ENCODE measurements at places on chromosomes 5 and 9.

DNA sequence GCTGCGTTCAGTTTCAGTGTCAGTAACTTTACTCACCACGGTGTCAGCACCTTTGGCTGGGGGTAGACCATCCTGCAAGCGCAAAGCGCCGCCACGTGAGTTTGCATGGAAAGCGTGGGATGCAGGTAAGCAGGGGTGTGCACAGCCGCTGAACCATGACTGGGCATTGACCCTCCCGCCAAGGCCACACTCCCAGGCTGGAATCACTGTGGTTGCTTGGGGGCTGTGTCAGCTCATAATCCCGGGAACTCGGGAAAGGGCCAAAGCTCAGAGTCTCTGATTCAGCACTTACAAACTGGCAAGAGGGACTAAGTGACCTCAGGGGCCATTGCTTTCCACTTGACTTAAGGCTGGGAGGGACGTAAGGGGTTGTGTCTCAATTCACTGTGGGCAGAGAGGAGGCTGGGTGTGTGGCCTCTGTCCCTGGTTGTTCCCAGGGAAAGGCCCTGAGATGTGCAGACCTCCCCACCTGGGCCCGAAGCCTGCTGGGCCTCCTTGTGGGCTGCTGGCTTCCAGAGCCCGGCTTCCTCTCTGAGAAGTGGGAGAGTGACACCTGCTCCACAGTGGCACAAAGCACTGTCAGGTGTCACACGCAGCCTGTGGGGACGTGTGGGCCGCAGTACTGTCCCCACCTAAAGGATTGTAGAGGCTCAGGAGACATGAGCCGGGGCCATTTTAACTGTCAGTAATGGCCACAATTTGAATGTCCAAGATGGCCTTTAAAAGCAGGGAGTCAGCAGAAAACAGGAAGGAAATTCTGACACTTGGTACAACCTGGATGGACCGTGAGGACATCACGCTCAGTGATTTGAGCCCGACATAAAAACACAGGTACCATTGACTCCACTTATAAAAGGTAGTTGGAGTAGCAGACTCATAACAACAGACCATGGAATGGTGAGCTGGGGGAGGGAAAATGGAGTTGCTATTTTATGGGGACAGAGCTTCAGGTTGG is 16.7 kb downstream of the ABO start:
- DNase-seq = peak; percentile 16

DNA sequence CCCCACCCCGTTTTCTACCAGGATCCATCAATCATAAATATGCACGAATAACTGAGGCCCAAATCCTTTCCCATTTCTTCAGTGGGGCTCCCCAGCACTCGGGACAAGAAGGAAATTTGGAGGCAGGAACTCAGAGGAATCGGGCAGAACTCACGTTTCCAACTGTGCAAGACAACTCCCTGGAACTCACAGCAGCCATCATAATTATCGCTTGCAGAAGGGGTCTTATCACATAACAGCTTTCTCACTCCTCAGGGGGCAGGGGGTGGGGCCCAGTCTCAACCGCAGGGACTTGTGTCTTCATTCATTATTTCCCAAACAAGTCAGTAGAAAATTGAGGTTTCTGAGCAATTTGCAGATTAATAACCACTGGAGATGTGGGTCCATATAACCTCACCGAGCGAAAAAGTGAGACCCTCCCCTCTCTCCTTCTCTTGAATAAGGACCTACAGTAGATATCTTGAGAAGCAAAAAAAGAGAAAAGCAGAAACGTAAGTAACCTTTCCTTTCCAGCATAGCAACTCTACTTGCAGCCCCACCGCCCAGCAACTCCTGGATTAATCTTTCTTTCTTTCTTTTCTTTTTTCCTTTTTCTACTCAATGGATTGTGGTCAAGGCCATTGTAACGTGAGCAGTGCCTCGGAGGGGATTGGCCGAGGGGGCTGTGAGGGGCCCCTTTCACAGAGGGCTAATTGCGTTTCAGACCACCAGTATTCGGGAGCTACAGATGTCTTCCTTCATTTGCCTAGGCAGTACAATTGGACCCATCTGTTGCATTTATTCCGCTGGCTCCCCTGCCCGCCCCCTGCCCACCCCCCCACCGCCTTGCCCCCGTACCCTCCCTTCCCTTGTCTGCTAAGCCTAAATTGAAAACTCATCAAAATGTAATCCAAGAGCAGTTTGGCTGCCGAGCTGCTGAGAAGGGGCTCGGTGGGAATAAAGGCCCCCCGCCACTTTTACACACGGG is 24.7 kb upstream of the TIFAB start:
- no peak for DNase-seq

DNA sequence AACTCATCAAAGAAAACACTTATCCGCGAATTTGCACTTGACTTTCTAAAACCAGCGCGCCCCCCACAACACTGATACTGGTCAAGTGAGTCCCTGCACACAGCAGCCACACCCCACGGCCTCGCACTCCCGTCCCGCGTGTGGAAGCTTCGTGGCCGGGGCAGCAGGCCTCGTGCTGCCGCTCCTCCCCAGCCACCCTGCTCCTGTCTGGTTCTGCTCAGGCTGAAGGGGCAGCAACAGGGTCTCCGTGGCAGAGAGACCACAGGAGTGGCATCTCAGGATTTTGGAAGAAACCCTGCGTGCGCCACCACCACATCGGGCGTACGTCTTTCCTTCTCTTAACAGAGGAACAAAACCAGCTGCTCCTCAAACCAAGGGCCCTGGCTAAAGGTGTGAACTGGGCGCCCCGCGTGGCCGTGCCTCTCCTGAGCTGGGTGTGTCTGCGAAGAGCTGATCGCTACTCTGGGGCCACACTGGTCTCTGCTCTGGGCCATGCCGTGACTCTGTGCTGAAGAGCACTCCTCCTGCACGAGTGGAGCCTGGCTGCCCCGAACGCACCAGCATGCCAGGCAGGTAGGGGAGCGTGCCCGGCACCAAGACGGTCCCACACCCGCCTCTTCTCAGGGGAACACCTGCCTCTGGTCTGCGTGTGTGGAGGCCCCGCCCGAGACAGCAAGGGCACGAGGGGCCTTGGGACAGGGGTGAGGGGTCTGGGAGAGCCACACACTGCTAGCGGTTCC is 17.4 kb upstream of the LHX3 start:
- DNase-seq = no peak

GRCh38 chr5:51397996-51398395 is 14.7 kb downstream of the ISL1 start:
- no peak for DNase-seq

DNA sequence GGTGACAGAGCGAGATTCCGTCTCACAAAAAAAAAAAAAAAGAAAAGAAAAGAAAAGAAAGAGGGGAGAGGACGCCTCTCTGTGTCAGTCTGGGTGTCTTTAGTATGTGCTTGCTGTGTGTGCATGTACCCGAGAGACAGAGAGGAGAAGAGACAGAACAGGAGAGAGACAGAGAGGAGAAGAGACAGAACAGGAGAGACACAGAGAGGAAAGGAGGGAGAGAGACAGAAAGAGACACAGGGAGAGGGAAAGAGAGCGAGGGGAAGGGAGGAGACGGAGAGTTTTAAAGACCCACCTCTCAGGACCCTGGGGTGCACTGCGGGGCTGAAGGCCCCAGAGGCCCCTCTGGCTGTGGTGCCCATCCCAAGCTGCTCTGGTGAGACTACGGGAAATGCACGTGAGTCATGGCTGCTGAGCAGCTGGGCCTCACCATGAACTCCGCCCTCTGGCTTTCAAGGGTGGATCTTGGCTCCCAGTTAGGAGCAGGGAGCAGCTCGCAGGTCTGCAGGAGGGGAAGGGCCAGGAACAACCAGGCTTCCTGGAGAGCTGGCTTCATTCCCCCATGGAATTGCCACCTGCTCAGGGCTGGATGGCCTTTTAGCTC is 7.9 kb downstream of the SLC6A3 start:
- peak; percentile 34 for DNase-seq

DNA sequence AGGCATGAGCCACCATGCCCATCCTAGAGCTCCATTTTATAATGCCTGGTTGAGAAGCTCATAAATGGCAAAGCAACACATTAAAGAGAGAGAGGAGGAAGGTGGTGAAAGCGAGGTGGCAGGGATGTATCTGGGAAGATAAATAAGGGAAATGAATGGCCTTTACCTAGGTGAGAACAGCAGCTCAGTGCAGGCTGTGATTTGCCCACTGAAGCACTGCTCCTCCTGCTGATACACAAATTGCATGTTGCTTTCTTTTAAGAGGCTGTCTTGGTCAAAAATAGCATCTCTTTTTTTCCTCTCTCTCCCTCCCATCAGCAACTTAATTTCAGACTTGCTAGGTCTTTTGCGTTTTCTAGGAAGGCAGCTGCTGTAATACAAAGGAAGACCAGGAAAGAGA is 258.9 kb downstream of the FAM114A2 start:
- DNase-seq = no peak

DNA sequence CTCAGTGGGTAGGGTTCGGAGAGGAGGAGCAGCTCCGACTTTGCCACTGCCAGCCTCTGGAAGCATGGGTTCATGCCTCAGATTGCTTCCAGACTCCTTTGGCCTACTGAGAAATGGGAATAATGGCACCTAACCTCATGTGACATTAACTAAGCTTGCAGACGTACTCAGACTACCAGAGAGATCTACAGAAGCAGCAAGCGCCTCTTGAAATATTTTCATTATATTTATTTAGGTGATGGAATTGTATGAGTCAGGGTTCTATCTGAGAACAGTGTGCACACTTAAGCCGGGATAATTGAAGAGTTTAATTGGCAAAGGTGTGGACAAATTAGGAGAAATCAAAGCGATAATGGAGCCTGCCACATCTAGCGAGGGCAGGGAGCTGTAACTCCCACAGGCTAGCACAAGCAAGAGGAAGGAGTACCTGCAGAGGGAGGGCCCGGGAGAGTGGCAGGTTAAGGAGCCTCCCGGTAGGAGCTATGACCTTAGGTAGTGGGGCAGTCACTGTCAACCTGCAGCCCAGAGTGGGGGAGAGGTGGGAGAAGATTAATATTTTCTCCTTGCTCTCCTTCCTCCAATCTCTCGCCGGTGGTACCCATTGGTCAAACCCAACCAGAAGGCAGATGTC is 12.2 kb upstream of the PDZD2 start:
- no peak for DNase-seq

All from amniotic epithelial cell (primary cell).